Purkinje cell (primary cell): ENCODE measurements at places on chromosomes 3 and 15. TPM values are rescaled to one million over a fixed set of nuclear protein-coding genes. Genes with fewer than 3 reads are reported as not detected.

The TGM4 gene
- polyA plus RNA-seq: not detected in 2 replicates

The CHST2 gene
- 40.3 and 60.4 TPM in 2 replicates for polyA plus RNA-seq

The NRG4 gene
- 0.48 and 5.3 TPM in 2 replicates for polyA plus RNA-seq

The STAB1 gene
- polyA plus RNA-seq: not detected in 2 replicates

The SAMD7 gene
- not detected in 2 replicates for polyA plus RNA-seq

The NDN gene
- polyA plus RNA-seq: 23.8 and 34.9 TPM in 2 replicates

The C3orf85 gene
- polyA plus RNA-seq: not detected in 2 replicates

The FBXL22 gene
- 0.45 TPM in 1 of 2 replicates, not detected in the other for polyA plus RNA-seq

The FSIP1 gene
- polyA plus RNA-seq: 1.5 TPM in 1 of 2 replicates, not detected in the other

The TM4SF4 gene
- polyA plus RNA-seq: not detected in 2 replicates

The LHFPL4 gene
- 3.7 and 6.4 TPM in 2 replicates for polyA plus RNA-seq

The FANCD2OS gene
- not detected in 2 replicates for polyA plus RNA-seq

The ABTB1 gene
- 0.32 and 3.7 TPM in 2 replicates for polyA plus RNA-seq

The ATG3 gene
- polyA plus RNA-seq: 79.4 and 102 TPM in 2 replicates

The TMEM266 gene
- polyA plus RNA-seq: 0.51 and 1.1 TPM in 2 replicates

The TMEM40 gene
- polyA plus RNA-seq: not detected in 2 replicates

The PDCD7 gene
- 7.5 and 9.9 TPM in 2 replicates for polyA plus RNA-seq

The PLCH1 gene
- polyA plus RNA-seq: 1.7 and 2.3 TPM in 2 replicates

The LRRC15 gene
- polyA plus RNA-seq: not detected in 2 replicates

The BDH1 gene
- 5.0 and 9.7 TPM in 2 replicates for polyA plus RNA-seq

The XRN1 gene
- polyA plus RNA-seq: 25.1 and 33.8 TPM in 2 replicates

The FBXW12 gene
- polyA plus RNA-seq: 0.17 TPM in 1 of 2 replicates, not detected in the other

The AMT gene
- polyA plus RNA-seq: 3.4 and 3.8 TPM in 2 replicates

The PP2D1 gene
- polyA plus RNA-seq: not detected in 2 replicates

The TMEM207 gene
- polyA plus RNA-seq: not detected in 2 replicates

The NEO1 gene
- polyA plus RNA-seq: 21.5 and 22.5 TPM in 2 replicates

The PLA2G4E gene
- polyA plus RNA-seq: 0.07 and 0.13 TPM in 2 replicates

The ITIH1 gene
- polyA plus RNA-seq: not detected in 2 replicates

The TADA3 gene
- 12.9 and 15.4 TPM in 2 replicates for polyA plus RNA-seq

The GPR27 gene
- polyA plus RNA-seq: 32.3 and 42.7 TPM in 2 replicates

The NR2E3 gene
- 1.3 and 1.5 TPM in 2 replicates for polyA plus RNA-seq

The ACTRT3 gene
- 1.5 TPM in 2 replicates for polyA plus RNA-seq

The GOLIM4 gene
- 434 and 490 TPM in 2 replicates for polyA plus RNA-seq

The CRABP1 gene
- polyA plus RNA-seq: 2.5 TPM in 1 of 2 replicates, not detected in the other

The SACM1L gene
- polyA plus RNA-seq: 62.0 and 77.7 TPM in 2 replicates

The CLEC3B gene
- polyA plus RNA-seq: not detected in 2 replicates

The SLC7A14 gene
- 6.4 and 8.2 TPM in 2 replicates for polyA plus RNA-seq

The ACP3 gene
- not detected in 2 replicates for polyA plus RNA-seq

The DRD3 gene
- polyA plus RNA-seq: not detected in 2 replicates

The SPINK8 gene
- polyA plus RNA-seq: not detected in 2 replicates

The DUOXA1 gene
- polyA plus RNA-seq: not detected in 2 replicates

The CFAP44 gene
- polyA plus RNA-seq: 1.3 and 3.2 TPM in 2 replicates

The BNC1 gene
- polyA plus RNA-seq: not detected in 2 replicates

The CCR4 gene
- not detected in 2 replicates for polyA plus RNA-seq

The CPLX3 gene
- 2.4 TPM in 1 of 2 replicates, not detected in the other for polyA plus RNA-seq

The CISH gene
- 0.14 TPM in 1 of 2 replicates, not detected in the other for polyA plus RNA-seq

The AADAC gene
- polyA plus RNA-seq: not detected in 2 replicates

The VGLL3 gene
- 0.08 and 0.22 TPM in 2 replicates for polyA plus RNA-seq

The CHDH gene
- 0.75 and 1.2 TPM in 2 replicates for polyA plus RNA-seq
